ENCODE measurements at places on chromosomes 12 and 14.

GRCh38 chr12:75964150-75964549 is 67.4 kb downstream of the PHLDA1 start:
- no peak for DNase-seq

- DNase-seq, result no peak
Measured at GRCh38 chr14:77707355-77707723, 484 bp downstream of the ALKBH1 start.

DNA sequence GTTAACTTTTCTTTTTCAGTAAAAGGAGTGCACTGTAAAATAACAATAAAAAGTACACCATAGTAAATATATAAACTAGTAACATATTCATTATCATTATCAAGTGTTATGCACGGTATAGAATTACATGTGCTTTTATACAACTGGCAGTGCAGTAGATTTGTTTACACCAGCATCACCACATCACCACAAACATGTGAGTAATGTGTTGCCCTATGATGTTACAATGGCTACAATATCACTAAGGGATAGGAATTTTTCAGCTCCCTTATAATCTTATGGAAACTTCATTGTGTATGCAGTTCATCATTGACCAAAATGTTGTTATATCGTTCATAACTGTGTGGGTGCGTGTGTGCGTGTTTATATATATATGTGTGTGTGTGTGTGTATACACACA is 23.5 kb upstream of the NEDD1 start:
- DNase-seq, result no peak

GRCh38 chr12:118288174-118288573 is 84.5 kb downstream of the TAOK3 start:
- no peak for DNase-seq

GRCh38 chr14:103016071-103016470 is 41.3 kb downstream of the CDC42BPB start:
- no peak for DNase-seq

DNA sequence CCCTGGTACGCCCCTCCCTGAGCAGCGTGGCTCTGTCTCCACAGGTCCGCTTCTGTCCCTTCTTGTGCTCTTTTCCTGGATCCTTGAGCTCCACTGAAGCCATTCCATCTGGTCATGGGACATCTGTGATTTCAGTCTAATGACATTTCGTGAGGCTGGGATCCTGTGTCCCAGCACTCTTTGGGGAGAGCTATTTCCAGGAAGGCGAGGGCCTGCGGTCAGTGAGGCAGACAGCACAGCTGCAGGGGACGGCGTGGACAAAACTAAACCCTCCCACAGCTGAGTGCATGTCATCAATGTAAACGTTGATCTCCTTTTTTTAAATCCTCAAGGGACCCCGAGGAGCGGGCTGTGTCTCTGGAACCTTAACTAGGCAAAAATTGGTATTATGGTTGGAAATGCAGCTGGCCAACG is 127.7 kb downstream of the DACT1 start:
- DNase-seq, result no peak

DNA sequence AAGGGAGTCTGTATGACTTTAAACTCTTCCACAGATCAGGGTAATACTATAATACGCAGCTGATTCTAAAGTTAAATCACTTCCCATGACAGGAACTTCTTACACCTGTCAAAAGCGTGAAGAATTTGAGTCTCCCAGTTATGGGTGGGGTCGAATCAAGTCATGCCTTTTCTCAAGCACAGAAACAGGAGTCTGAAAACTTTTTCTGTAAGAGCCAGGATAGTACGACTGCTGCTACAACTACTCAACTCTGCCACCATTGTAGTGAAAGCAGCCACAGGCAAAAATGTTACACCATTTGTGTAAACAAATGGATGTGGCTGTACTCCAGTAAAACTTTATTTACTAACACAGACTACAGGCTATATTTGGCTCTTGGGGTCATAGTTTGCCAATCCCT is 90.3 kb downstream of the DUSP6 start:
- no peak for DNase-seq

DNA sequence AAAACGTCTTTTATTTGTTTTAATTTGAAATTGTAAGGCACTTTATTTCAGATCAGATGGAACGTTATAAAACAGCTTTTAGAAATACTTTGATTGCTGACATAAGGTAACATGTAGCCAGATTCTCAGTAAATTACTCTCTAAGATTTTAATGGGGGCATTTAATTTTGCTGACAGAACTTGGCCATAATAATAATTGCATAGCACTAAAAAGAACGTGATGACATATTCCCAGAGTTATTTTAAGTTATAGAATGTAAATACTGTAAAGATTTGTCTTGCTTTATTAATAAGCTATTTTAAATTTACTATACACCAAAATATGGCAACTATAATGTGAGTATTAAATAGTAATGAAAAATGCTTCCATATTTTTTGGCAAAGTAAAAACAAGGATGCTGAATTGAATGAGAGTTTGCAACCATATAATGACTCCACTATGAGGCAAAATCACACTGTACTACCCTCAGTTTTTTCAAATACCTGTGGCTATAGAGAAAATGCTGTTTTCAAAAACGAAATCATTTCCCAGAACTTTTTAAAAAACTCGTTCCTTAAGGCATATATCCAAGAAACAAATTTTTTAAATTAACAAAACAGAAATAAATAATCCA is 876 bp downstream of the LUM start:
- DNase-seq, result no peak

- peak; percentile 22 for DNase-seq
Measured at GRCh38 chr12:109110988-109111495, 5.3 kb upstream of the ACACB start.

GRCh38 chr12:87782838-87783237 is 246.4 kb downstream of the C12orf50 start:
- no peak for DNase-seq

DNA sequence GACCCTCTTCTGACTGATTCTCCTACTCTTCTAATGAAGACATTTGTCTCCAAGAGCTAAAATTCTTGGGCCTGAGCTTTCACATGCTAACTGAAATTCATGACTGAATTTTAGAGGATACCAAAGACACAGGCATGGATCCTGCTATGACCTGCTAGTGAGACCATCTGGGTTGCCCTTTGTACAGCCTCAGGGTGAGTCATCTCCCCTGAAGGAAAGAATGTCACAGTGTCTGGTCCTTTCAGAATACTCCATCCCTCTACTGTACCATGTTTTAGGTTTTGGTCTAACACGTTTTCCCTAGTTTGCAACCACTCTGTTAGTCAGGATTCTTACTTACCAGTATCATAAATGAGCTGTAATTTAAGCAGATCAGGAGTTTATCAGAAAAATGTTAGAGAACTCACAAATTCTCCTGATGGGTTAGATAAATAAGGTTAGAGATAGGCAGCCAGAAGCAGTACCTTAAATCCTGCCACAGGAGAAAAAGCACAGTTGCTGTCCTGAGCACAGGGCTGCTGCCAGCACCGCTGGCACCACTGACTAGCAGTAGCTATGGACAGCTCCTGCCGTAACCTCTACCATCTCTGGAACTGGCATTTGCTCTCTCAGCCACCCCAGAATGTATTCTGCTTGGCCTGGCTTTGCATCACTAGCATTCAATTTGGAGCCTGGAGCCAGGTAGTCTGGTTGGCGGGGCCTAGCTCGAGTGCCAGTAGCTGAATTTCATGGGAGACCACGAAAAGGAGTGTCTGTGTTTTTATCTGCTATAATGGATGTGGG is 127.6 kb downstream of the ANO6 start:
- no peak for DNase-seq

GRCh38 chr12:104290855-104291254 is 12.7 kb upstream of the EID3 start:
- no peak for DNase-seq

DNA sequence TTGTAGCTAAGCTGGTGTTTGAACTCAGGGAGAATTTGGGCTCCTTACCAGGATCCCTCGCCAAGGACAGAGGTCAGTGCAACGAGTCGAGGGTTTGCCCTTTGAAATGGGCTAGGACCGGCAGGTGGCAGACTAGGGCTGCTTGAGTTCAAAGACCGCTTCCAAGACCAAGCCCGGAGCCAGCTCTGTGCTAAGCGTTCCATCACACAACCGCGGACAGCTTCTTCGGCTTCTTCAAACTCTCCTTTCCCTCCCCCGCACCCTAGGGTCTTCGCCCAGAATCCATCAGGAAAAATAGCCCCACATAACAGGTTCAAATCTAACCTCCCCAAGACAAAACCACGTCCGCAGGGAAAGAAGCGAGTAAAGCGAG is 705 bp upstream of the FLVCR2 start:
- DNase-seq, result peak; percentile 39

- DNase-seq, result no peak
Measured at GRCh38 chr14:54901380-54902142, 1.1 kb downstream of the GCH1 start.

DNA sequence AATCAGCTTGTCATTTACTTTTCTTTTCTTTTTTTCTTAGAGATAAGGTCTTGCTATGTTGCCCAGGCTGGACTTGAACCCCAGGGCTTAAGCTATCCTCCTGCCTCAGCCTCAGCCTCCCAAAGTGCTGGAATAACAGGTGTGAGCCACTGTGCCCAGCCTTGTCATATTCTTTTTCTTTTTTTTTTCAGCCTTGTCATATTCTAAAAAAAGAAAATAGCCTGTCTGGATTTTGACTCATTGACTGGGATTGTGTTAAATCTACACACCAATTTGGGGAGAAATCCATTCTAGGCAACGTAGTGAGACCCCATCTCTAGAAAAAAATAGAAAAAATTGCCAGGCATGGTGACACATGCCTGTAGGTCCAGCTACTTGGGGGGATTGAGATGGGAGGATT is 24.1 kb downstream of the ATP5MC2 start:
- DNase-seq, result no peak

DNA sequence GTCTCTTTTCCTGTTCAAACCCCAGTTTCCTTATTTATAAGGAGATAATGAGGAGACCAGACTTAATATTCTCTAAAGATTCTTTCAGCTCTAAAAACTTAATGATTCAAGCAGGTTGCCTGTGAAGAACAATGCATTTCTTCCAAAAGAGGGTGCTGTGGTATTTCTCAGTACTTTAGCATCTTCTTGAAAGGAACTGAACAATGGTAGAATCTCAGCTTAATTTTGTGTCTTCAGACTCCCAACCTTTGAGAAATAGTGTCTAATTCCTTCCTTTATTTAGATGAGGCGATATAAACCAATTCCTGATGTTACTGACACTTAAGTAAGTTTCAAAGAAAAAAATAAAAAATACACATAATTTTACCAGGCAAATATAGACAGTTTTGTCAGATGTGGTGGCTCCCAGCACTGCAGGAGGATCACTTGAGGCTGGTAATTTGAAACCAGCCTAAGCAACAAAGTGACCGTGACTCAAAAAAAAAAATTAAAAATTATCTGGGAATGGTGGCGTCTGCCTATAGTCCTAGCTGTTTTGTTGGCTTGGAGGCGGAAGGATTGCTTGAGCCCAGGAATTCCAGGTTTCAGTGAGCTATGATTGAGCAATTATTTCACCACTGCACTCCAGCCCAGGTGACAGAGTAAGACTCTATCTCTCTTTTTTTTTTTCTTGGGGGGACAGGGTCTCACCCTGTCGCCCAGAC is 76.9 kb upstream of the PSMA6 start:
- no peak for DNase-seq

- no peak for DNase-seq
Measured at GRCh38 chr12:19186722-19187661, 57.5 kb downstream of the PLEKHA5 start.

GRCh38 chr12:85923767-85924331 is 49.8 kb downstream of the NTS start:
- DNase-seq, result no peak

DNA sequence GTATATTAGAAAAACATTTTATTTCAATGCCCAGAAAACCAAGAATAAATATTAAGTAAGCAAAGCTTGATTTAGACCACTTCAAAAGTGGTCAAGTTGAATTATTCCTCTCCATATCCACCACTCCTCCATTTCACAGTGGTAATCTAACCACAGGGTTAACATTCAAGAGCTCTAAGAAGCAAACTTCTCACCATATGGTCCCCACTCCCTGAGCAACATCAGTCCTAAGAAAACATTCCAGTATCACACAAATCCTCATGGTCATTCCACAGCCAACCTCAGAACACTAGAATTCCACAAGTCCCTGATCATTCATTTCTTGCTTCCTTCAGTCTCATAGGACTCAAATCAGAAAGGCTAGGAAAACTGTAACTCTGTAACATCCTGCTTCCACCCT is 47.9 kb downstream of the ST8SIA1 start:
- DNase-seq, result no peak

- no peak for DNase-seq
Measured at GRCh38 chr12:40225984-40226602, 1.3 kb downstream of the LRRK2 start.

DNA sequence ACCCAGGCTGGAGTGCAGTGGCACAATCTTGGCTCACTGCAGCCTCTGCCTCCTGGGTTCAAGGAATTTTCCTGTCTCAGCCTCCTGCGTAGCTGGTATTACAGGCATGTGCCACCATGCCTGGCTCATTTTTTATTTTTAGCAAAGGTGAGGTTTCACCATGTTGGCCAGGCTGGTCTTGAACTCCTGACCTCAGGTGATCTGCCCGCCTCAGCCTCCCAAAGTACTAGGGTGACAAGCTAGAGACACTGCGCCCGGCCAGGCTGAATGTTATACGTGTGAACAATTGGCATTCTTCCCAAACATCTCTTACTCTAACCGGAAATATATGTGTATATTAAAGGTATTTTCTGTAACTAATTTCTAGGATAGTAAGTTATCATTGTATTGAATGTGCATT is 13.2 kb upstream of the LIMA1 start:
- no peak for DNase-seq

DNA sequence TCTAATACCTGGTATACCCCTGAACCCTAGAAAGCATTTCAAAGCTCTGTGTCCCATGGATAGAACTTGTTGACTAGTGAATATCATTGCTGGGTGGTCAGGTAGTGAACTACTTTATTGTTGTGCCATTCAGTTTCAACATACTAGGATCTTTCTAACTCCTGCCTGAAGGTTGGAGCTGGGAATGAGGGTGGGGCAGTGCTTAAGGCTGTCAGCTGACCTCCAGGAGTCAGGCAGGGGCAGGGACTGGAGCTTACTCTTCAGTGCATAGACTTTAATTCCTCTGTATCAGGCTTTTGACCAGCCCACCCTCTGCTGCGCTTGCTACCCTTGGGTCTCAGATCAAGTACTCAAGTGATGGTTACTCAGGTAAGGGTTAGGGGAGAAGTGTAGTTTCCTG is 102.6 kb upstream of the RFX4 start:
- DNase-seq, result no peak

DNA sequence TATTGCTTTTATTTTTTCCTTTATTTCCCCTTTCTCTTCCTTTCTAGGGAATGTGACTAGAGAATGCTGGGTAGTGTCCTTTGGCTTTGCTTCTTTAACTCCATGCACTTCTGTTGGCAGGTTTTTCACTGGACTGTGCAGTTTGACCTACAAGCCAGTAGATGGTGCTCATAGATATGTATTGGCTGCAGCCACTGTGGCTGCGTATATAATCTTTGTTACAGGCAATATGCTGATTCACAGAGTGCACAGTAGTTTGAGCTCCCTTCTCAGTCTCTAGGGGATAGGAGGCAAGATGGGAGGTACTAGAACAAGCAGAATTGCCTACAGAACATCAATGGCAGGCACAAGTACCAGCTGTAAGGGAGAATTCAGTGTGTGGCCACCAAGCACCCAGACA is 503.5 kb downstream of the LRFN5 start:
- DNase-seq, result no peak

Measured in stimulated activated CD4-positive, alpha-beta T cell treated with anti-CD3 and anti-CD28 coated beads, Interleukin-15, amount 100 ng/mL, for 1 hour (primary cell).